ENCODE measurements at places on chromosomes 16 and 17.

GRCh38 chr17:29291163-29291752 is 2.7 kb downstream of the NUFIP2 start:
- DNase-seq = no peak

DNA sequence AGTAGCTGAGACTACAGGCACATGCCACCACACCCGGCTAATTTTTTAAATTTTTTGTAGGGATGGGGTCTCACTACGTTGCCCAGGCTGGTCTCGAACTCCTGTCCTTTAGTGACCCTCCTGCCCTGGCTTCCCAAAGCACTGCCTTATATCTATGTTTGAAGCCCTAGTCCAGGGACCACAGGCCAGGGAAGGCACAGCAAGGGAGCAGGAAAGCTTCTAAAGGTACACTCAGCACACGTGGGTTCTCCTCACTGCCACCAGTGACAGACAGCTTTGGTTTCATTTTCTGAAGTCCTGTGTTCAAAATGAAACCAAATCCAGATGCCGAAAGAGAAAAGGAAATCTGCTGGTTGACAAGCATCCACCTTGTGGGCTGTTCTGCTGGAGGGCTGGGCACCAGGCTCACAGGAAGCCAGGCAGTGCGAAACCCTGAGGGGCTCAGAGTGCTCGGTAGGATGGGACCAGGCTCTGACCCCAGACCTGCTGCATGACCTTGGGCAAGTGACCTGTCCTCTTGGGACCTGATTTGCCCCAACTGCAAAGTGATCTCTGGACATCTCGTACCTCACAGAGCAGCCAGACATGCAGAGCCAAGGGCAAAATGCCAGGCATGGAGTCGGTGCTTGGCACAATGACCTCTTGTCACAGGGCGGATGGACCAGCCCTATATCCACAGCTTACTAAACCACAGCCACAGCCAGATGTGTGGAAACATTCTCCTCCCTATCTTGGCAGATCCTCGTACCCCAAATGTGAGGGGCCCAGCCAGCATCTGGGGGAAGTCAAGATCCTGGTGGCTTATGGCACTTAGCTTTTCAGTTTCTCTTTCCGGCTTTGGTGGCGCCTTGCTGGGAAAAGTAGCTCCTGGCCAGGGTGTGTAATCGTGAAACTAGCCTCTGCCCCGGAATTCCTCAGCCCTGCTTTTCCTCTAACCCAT is 2.8 kb upstream of the SOCS1 start:
- no peak for DNase-seq

DNA sequence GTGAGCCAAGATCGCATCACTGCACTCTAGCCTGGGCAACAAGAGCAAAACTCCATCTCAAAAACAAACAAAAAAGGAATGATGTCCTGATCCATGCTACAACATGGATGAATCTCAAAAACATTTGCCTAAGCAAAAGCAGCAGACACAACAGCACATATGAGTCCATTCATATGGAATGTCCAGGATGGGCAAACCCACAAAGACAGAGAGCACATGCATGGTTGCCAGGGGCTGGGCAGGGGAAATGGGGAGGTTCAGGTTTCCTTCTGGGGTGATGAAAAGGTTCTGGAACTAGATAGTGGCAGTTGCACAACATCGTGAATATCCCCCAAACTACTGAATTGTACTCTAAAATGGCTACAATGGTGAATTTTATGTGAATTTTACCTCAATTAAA is 35.3 kb upstream of the RAI1 start:
- DNase-seq = no peak

- no peak for DNase-seq
Observed at GRCh38 chr17:8237175-8237574, 10.7 kb downstream of the CTC1 start.

DNA sequence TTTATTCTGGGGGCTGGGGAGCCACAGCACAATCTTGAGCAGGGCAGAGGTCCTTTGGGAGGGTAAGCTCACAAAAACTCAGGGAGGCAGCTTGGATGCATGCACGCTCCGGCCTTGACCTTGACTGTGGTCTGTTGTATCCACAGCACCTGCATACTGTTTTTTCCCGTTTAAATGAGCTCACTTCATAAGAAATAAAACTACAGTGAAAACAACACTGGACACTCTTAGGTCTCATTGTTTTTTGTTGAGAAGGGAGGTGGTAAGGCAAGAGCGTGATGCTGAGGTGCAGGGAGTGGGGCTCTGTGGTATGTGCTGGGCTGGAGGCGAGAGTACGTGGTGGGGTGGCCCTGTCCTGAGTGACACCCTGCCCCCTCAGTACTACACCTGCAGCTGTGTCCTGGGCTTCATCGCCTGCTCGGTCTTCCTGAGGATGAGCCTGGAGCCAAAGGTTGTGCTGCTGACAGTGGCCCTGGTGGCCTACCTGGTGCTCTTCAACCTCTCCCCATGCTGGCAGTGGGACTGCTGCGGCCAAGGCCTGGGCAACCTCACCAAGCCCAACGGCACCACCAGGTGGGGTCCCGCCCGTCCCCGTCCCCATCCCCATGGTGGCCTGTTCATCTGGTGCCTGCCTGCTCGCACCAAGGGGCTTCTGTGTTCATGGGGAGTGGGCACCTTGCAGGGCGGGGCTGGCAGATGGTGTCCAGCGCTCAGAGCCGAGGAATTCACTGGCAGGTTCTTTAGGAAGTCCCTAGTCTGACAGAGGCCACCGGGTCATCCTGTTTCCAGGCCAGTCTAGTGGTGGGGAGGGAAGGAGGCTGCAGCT is 44.2 kb downstream of the ADCY7 start:
- DNase-seq = no peak

- DNase-seq = no peak
Observed at GRCh38 chr16:71524566-71525553, 1.4 kb upstream of the CHST4 start.

DNA sequence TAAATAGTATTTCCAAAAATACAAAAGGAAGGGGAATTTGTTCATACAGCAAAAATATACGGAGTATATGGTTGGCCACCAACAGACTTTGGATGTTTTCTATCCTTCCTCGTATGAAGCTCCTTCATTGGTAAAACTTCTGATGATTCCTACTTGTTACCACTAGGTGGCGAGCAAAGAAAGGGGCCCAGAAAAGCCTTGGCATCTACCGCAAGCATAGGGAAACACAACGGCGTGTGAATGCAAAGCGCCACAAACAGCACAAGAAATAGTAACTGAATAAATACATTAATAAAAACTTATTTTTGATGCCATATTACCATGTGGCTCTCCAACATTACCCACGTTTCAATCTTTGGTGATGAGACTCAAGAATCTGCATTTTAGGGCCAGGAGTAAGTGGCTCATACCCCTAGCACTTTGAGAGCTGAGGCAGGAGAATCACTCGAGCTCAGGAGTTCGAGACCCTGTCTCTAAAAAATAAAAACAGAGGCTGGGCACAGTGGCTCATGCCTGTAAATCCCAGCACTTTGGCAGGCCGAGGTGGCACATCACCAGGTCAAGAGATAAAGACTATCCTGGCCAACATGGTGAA is 34.5 kb downstream of the YWHAE start:
- peak; percentile 17 for DNase-seq

DNA sequence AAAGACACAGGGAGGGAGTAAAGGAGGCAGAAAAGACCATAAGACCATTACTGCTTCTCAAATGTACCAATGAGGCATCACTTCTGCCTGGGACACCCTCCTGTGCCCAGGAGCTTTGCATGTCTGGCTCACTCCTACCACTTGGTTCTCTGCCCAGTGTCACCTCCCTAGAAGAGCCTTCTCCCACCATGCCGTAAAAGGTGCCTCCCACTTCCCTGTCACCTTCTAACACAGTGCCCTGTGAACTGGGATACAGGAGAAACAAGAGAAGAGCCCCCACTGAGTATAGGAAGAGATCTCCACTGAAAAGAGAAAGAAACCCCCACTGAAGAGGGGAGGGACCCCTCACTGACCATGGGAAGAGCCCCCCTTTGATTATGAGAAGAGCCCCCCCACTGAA is 484.7 kb downstream of the SOX9 start:
- DNase-seq = no peak

GRCh38 chr17:29358416-29358815 is 31.7 kb upstream of the TAOK1 start:
- no peak for DNase-seq

- DNase-seq = no peak
Observed at GRCh38 chr17:81399481-81400153, 4.4 kb downstream of the BAHCC1 start.

- no peak for DNase-seq
Observed at GRCh38 chr17:21288571-21289017, 4.1 kb downstream of the MAP2K3 start.

GRCh38 chr16:84761448-84762368 is 58.1 kb upstream of the CRISPLD2 start:
- DNase-seq = no peak

Data from activated CD8-positive, alpha-beta memory T cell treated with anti-CD3 and anti-CD28 coated beads for 1 hour (primary cell).